ENCODE measurements at places on chromosomes 16 and 17. TPM values are rescaled to one million over a fixed set of nuclear protein-coding genes. Genes with fewer than 3 reads are reported as not detected.

Gene EPX
- not detected for total RNA-seq

Gene NSRP1
- 34.7 TPM for total RNA-seq

Gene RASL10B
- total RNA-seq: 0.32 TPM

Gene ABCC3
- not detected for total RNA-seq

Gene ATAD5
- 34.4 TPM for total RNA-seq

Measured in activated T-cell treated with anti-CD3 and anti-CD28 coated beads, Interleukin-2, amount 50 U/mL, for 72 hours (primary cell).